ENCODE measurements at places on chromosomes 4 and X. TPM values are rescaled to one million over a fixed set of nuclear protein-coding genes. Genes with fewer than 3 reads are reported as not detected.

DNA sequence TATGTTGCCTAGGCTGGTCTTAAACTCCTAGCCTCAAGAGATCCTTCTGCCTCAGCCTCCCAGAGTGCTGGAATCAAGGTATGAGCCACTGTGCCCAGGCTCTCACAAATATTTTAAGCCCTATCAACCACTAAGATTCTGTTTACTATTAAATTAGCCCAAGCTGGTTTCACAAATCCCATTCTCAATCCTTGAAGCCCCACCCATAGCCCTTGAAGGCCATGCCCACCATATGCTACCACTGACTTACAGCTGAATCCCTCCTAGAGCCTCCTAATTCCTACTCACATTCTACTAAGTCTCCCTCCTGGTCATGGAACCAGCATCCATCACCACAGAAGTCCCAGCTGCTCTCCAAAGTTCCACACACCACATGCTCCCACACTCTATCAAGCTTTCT, 9.7 kb downstream of the GRIPAP1 start:
- no peak for DNase-seq

GRCh38 chrX:54482839-54483593, 13.0 kb downstream of the FGD1 start:
- DNase-seq = no peak

DNA sequence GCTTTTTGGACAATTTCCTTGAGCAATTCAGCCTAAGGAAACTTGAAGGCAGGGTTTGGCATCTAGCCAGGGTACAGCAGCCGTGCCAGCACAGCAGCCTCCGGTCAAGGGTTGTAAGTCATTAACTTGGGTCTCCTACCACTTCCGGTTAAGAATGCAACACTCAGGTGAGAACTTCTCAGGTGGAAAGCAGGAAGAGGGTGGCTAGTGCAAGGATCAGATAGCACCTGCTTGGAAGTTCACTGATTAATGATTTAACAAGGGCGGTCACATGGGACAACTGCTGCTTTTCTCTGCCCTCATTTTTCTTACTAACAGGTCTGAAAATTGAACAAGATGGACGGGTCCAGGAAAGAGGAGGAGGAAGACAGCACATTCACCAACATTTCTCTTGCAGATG, 30.1 kb upstream of the SCOC start:
- peak; percentile 95 for DNase-seq

DNA sequence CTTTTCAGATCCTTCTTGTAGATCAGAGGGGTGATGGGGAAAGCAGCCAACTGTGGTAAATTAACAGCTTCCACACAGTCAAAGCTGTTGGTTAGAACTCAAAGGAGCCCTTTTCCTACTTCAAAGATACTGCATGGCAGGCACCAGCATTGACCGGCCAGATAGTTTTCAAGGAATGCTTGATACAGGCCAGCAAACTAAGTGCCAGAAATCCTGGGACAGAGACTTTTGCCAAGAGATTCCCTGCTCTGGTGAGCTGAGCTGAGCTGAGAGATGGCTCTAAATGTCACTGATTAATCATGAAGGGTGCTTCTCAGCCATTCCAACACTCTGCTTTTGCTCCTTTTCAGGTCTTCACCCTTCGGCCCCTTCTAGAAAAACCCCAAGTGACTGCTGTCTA, 131.6 kb upstream of the MED14 start:
- peak; percentile 54 for DNase-seq

GRCh38 chr4:184102927-184103326, 114.7 kb downstream of the ENPP6 start:
- DNase-seq = no peak

- DNase-seq = no peak
Measured at GRCh38 chr4:1039493-1040343, 28.3 kb downstream of the FGFRL1 start.

DNA sequence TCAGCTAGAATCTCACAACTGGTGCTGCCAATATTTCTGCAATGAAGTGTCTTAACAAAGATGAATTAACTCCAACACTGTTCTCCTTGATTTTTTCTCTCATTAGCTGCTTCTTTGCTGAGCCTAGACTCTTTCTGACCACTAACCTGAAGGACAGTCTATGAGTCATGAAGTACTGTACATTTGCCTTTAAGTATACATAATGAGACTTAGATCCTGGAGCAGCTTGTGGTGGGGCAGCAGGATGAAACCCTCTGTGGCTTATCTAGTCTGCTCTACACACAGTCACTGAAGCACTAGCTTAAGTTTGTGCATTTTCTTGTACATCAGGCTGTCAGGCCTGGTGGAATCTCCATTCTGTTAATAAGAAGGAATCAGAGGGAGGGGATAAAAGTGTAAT, 307.4 kb upstream of the SMIM31 start:
- DNase-seq = peak; percentile 6

The MAGED4 gene
- total RNA-seq = 31.8 TPM

The GPR101 gene
- not detected for total RNA-seq

The RHOXF2 gene
- total RNA-seq = not detected

The LRRC66 gene
- not detected for total RNA-seq

All from renal cortical epithelial cell (primary cell).